ENCODE measurements at places on chromosomes 12 and 14.

GRCh38 chr12:69898236-69898635 is 73.2 kb downstream of the MYRFL start:
- no peak for DNase-seq

DNA sequence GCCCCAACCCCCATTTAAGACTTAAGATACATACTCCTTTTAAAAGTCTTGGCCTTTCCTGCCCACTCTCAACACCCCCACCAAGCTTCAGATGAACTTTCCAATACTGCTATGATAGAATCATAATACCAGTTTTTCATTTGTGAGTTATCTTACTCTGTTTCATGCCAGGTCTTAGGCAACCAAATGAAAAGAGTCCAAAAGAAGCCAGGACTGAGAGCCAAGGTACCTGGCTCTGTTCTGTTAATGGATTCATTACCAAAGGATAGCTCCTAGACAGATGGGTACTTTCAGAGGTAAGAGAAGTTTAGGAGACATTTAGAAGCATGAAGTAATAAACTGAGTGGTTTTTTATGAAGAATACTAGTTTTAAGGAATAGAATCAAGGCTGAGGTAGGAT is 34.2 kb downstream of the FANCM start:
- no peak for DNase-seq

DNA sequence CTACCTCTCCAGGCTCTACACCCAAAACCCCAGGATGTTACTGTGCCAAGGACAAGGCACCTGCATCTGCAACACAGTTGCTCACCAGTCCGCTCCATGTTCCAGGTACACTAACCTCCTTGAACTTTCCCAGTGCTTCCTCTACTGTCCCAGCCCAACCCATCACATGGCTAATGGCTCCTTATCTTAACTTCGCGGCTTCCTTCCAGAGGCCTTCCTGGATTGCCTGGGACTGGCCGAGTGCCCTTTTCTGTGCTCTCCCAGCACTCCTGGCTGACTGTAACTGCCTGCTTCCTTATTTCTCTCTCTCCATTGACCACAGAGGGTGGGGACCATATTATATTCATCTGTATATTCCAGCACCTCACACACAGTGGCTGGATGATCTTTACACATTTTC is 20.9 kb downstream of the POMT2 start:
- no peak for DNase-seq

GRCh38 chr14:49754570-49755097 is 13.3 kb upstream of the KLHDC2 start:
- no peak for DNase-seq

Measured in MV-4-11 (cell line).